ENCODE measurements at places on chromosomes 2 and 18.

GRCh38 chr2:212505586-212505985 lies 33.0 kb downstream of the ERBB4 start:
- no peak for DNase-seq

GRCh38 chr2:202099515-202099914 lies 26.5 kb downstream of the KIAA2012 start:
- DNase-seq = no peak

GRCh38 chr18:37006742-37007141 lies 177.8 kb downstream of the KIAA1328 start:
- no peak for DNase-seq

GRCh38 chr2:207073801-207074678 lies 91.7 kb downstream of the KLF7 start:
- DNase-seq = peak; percentile 30

- DNase-seq = no peak
Measured at GRCh38 chr2:155600296-155600695, 732.2 kb downstream of the NR4A2 start.

GRCh38 chr2:74740741-74741431 lies 86.8 kb downstream of the SEMA4F start:
- DNase-seq = no peak

GRCh38 chr2:86490245-86490644 lies 49.1 kb downstream of the KDM3A start:
- no peak for DNase-seq

DNA sequence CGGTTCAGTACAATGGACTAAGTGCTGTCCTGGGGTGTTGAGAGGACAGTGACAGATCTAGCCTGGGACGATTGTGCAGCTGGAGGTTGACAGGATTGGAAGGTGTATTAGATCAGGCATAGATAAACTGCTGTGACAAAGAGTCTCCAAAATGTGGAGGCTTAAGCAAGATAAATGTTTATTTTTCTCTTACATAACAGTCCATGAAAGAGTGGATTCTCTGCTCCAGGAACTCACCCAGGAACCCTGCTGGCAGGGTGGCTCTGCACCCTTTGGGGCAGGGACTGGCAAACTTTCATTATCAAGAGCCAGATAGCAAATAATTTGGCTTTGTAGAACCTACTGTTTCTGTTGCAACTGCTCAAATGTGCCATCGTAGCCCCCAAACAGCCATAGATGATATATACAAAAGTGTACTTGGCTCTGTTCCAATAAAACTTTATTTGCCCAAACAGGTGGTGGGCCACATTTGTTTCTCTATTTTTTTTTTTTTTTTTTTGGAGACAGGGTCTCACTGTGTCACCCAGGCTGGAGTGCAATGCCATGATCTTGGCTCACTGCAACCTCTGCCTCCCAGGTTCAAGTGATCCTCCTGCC lies 9.7 kb downstream of the HRH4 start:
- DNase-seq = no peak

DNA sequence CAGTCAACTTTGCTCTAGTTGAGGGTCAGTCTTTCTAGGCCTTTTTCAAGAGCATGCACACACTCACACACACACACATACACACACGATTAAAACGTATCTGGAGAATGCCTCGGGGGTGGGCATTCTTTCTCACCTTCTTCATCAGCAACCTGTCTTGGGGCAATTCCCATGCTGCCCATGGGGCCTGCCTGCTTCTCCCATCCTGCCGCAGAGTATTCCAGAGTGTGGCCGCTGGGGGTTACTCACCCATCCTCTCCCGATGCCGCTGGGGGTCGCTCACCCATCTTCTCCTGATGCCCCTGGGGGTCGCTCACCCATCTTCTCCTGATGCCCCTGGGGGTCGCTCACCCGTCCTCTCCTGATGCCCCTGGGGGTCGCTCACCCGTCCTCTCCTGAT lies 10.8 kb upstream of the ALLC start:
- DNase-seq = no peak

GRCh38 chr2:127598711-127599110 lies 47.2 kb upstream of the GPR17 start:
- no peak for DNase-seq

- peak; percentile 93 for DNase-seq
Measured at GRCh38 chr2:240136013-240136670, at the start of gene COPS9. TSS of gene COPS9 (minus strand) at chr2:240136305. CDS start at chr2:240136284, 21 bp downstream.

DNA sequence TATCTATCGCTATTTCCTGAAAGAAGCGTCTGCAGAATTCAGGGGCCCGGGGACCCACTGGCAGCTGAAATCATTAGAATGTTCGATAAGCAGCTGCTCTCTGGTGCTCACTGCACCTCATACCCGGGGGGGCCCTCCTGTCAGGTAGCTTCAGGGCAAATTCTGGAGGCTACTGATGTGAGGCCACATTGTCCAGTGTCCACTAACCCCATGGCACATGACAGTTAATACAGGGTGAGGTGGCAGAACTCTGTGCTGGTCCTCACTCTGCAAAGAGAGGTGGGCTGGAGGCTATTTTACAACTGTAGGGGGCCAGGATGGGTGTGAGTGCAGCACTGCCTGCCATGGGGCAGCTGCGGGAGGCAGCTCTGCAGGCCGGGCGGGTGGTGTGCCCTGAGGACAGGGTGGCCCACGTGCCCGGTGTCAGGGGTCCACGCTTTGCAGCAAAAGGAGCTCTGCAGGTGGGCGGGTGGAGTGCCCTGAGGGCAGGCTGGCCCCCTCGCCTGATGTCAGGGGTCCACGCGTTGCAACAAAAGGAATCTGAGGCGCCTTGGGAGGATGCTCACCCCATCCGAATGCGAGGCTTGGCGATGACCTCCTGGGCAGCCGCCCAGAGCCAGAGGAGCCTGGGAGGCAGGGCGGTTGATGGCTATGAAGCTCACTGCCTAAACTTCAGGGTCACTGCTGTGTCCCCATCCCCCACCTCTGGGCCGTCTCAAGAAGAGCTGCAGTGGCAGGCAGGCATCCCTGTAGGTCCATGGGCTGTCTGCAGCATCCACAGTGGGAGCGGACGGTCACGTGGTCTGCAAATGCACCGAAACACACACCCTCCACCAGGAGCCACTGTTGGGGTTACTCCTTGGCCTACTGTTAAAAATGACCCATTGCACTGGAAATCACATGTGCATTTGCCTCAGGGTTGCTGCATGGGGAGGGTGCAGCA lies 207.0 kb upstream of the SALL3 start:
- no peak for DNase-seq

GRCh38 chr18:39105104-39105503 lies 1539.5 kb upstream of the CELF4 start:
- DNase-seq = no peak

DNA sequence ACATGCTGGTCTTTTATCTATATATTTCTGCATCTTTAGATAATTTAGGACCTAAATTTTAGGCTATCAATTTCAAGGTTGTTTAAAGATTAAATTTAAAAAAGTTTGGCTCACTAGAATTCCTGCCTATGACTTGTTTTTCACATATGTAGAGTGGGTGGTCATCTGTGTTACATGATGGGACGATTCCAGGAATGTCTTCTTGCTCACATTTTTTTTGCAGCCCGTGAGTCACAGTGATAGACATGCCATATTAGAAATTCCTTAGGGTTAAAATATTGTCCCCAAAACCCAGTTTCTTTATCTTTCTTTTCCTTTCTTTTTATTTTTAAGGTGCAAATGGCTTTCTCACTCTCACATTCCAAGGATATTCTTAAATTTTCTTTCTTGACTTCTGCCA lies 652.0 kb downstream of the PLCL1 start:
- no peak for DNase-seq

DNA sequence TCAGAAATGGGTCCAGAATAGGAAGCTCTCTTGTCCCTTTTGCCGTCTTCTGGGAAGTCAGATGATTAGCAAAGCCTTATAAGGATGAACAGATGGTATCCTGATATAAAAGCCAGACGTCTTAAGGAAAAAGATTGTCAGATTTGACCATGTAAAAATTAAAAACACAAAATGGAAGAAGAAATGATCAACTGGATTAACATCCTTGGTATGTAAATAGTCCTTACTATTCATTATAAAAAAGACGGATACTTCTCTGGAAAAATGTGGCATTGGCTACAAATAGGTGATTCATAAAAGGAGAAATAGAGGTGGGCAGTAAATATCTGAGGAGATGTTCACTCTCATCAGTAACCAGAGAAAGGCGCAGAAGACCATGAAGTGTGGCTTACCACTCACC lies 33.7 kb upstream of the SCLY start:
- DNase-seq = no peak

GRCh38 chr2:44071454-44072046 lies 75.8 kb upstream of the LRPPRC start:
- DNase-seq = no peak

- no peak for DNase-seq
Measured at GRCh38 chr2:85697096-85697495, 2.9 kb downstream of the GNLY start.

DNA sequence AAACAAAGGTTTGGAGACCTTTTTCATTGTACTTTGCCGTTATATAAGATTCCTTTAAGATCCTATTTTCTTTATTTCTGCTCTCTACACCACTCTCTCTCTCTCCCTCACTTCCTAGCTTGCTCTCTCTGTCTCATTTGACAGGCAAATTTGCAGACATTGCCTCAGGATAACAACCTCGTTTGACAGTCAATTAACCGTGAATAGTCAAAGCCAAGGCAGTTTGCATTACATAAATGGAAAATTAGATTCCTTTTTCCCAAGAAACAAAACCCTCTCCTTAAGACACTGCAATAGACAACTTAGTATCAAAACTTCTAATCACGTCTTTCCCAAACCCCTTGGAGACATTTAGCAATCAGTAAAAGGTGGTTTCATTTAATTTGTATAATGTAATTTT lies 7.4 kb downstream of the SKOR2 start:
- peak; percentile 81 for DNase-seq

GRCh38 chr2:30208453-30208852 lies 22.9 kb upstream of the LBH start:
- peak; percentile 88 for DNase-seq

All from brain (organoid and tissue), 16 donors.